ENCODE measurements at places on chromosomes 5 and 9.

- DNase-seq: no peak
These were observed 26.4 kb downstream of the EHMT1 start for GRCh38 chr9:137645211-137645610.

DNA sequence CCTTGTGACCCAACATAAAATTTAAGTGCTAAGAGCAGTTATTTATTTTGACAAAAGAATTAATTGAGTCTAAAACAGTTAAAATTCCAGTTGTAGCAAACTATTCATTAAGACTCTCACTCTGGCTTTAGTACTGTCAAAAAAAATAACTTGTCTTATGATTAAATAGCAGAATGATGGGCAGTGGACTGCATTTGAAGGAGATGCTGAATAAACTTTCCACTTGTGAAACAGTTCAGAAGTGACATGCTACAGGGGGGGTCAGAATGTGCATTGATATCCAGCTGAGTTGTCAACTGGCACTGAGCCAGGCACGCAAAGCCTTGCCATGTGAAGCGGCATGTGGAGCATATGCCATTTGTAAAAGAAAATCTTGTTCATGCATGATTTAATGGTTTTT, 76.0 kb downstream of the FCHO2 start:
- peak; percentile 83 for DNase-seq

GRCh38 chr9:92983984-92984589, 36.8 kb downstream of the FGD3 start:
- DNase-seq: peak; percentile 33

DNA sequence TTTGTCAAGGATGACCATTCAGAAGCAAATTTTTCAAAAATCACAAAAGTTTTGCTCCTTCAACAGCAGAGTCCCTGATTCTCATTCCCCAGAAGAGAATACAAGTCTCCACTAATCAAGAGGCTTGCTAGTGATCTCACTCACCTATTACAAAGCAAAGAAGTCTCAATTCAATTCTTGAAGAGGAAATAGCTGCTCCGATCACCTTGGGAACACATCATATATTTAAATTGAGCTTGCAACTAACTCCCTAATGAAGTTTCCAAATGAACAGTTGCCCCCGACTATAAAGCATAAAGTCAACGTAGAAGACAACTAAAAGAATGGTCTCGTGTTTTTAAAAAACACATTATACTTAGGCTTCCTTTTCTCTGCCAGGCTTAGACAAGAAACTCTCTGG, 1.6 kb downstream of the LIFR start:
- no peak for DNase-seq

- no peak for DNase-seq
These were observed 275.1 kb upstream of the PTGER4 start for GRCh38 chr5:40404613-40405012.

DNA sequence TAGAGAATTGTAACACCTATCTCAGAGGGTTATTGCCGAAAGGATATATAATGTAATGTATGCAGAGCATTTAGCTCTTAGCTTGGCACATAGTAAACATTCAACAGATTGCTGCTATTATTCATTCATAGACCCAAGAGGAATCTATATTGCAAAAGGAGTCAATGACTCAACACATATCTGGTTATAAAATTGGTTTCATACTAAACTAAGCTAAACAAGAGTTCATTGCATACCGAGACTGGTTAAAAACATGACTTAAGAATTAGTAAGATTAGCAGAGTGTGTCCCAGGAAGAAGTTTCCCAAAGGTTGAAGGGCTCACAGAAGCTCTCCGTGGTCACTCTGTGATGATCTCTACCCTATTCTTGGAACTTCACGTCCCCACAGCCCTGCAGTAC, 339.6 kb upstream of the CCNH start:
- peak; percentile 79 for DNase-seq

DNA sequence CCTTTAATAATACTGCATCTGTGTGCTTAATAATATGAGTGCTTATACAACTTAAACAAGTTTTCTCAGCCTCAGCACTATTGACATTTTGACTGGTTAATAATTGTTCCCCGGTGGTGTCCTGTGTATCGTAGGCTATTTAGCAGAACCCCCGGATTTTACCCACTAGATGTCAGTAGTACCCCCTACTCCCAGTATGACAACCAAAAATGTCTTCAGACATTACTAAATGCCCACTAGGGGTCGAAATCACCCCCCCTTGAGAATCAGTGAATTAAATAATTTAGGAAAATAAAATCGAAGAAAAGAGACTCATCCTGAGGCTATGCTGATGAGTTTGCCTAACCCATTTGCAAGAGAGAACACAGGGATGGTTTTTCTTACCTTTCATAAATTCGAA, 166.3 kb downstream of the ATP10B start:
- DNase-seq: peak; percentile 0

GRCh38 chr9:90999425-91000397, 198.1 kb downstream of the SYK start:
- peak; percentile 65 for DNase-seq

DNA sequence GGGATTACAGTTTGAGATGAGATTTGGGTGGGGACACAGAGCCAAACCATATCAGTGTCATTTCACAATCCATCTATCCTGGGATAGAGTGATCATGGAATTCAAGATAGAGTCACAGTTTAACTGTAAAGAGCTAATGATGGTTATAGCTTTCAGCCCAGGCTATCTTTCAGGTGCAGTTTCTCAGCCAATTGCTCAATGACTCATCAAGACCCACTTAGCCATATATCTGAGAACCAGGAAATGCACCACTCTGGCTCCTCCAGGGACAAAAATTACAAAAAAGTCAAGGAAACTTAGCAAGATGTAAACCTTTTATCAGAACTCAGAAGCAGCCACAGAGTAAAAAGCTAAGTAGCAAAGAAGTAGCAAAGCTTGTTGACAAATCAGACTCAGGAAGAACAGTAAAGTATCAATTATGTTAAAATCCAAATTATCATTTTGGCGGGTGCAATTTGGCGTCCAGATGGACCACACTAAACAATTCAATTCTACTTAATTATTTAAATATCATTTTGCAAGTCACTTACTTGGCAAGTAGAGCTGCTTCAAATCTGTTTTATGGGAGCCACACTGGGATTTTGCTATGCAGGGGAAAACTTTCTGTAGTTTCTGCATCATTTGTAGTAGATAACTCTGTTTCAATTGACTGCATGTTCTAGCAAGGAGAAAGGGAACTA, 169.4 kb downstream of the TLE1 start:
- no peak for DNase-seq

DNA sequence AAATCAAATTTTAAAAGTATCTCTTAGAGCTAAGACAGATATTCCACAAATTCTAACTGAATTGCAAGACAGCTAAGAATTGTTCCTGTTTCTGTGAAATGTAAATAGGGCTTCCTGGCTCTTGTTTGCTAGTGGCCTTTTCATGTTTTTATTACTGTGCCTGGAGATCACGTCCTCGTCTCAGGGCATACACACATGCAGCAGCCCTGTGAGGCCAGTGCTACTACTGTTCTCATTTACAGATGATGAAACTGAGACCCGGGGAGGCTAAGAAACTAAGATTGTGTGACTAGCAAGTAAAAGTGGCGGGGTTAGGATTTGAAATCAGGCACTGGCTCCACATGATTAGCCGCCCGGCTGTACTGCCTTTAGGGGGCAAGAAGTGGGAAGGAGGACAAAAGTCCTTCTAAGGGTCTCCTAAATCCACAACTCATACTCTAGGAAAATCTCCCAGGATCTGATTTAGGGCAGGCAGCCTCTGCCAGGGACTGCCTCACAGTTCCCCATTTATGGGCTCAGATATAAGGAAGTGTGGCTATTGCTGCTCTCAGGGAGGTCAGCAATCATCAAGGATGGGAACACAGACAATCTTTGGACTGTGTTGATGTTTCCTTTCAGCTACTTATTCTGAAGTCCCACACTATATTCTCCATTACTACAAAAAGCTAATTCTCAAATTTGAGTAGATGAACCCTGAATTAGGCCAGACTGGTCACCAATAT, 7.9 kb downstream of the PRUNE2 start:
- DNase-seq: no peak

DNA sequence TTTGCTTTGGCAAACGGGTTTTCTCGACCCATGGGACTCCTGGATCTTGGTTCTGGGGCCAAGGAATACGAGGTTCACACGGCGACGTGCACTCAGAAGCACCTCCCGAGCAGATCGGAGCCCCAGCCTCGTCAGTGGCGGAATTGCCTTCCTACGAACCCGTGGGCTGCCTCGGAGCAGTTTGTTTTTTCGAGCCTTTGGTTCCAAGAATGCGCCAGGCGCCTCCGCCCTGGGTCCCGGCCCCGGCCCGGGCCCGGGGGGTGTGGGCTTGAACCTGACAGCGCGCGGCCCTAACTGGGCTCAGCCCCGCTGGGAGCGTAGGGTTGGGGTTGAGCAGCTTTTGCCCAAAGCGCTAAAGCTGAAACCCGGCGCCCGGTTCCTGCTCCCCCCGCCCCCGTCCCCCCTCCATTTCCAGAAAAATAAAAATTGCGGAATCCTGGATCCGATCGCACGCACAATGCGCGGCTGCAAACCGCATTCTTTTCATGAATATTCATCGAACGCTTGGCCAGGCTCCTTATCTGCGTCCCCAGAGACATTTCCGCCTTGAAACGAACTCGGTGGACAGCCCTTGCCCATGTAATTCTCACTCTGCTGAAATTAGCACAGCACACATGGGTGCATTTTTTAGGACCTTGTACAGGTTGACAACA, 1.0 kb downstream of the BASP1 start:
- peak; percentile 83 for DNase-seq

DNA sequence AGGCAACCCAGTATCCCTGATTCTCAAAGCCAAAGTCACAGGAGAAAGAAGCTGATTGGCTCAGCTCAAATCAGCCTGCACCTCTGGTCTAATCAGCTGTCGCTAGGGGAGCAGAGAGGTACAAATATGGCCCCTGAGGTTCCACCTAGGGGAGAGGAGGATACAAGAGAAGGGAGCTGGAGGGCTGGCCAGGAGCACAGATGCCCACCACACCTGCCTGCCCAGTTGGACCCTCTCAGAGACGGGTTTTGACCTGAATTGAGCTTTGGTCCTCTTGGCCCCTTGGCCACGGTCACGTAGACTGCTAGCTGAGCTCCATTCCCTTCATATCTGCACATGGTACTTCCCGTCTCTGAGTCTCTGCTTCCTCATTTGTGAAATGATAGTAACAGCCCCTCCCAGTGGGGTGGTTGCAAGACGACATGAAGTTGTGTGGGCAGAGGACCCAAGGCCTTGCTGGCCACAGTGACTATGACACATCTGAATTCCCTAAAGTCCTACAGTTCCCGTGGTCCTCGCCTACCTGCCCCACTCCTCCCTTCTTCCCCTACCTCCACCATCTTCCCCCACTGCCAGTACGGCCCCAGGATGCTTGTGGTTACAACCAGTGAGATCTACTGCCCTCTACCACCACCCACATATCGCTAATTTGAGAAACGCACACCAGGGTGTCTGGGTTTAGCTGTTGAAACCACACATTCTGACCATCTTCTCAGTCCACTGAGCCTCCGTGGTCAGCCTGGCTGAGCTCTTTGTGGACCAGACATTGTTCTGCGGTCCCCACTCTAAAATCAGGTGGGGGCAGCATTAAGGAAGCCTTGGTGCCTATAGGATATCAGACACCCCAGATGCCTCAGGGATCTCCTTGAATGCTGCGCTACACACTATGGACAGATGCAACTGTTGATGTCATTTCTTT, 60.3 kb upstream of the NEK6 start:
- no peak for DNase-seq

- DNase-seq: peak; percentile 85
These were observed 42.8 kb downstream of the NFIB start for GRCh38 chr9:14271093-14271673.

DNA sequence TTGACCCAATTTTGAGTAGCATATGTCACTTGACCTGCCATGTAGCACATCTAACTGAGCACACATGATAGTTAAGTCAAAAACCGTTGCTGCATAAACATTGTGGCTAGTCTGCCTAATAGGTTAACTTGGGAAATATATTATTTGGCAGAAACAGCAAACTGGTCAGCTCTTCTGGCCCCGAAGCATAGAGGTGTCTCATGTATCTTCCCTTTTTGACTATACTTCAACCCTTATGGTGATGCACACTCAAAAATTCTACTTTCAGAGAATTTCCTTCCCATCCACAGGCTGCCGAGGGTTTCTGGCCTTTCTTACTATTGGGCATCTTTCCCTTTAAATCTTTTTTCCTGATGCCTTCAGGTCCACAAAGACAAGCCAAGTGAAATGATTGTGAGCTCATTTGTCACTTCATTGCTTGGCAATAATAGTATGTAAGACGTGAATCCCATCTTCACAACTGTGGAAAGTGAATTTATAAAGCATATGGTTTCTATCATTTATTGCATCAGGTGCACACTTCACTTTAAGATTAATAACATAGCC, 41.2 kb downstream of the MOCS2 start:
- DNase-seq: peak; percentile 31

DNA sequence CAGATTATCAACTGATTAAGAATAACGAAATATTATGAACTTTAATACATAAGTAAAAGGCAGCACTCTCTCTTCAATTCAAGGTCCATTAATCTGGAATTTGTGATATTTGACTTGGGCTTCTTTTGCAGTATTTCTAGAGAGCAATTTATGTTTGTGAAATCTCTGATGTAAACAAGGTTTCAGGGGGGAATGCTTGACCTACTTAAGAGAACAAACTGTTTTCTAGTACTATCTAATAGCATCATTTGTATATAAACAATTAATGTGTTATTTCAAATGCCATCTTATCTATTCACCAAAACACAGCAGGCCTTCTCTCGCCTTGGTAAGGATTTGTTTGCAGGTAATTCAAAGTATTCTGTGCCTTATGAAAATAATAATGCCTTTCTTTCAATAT, 103.6 kb upstream of the FST start:
- DNase-seq: no peak

- no peak for DNase-seq
These were observed 69.0 kb downstream of the SHC3 start for GRCh38 chr9:89109666-89110065.

DNA sequence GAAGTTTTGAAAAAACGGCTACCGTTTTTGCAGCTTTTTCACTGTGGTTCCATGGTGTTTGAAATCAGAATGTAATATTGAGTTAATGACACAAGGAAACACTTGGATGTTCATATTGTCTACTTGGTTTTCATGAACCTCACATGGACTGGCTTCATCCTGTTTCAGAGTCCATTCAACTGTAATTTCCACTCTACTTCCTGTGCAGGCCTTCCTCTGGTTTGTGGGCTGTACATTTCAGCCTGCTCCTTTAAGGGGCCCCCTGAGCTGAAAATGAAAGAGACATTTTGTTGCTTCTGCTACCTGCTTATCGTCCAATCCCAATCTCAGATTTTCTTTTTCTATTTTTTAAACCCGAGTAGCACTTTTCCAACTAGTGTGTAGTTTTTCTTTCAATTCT, 41.8 kb upstream of the CDKN2B start:
- no peak for DNase-seq

- DNase-seq: no peak
These were observed 368.4 kb downstream of the CDH18 start for GRCh38 chr5:19619571-19619970.

DNA sequence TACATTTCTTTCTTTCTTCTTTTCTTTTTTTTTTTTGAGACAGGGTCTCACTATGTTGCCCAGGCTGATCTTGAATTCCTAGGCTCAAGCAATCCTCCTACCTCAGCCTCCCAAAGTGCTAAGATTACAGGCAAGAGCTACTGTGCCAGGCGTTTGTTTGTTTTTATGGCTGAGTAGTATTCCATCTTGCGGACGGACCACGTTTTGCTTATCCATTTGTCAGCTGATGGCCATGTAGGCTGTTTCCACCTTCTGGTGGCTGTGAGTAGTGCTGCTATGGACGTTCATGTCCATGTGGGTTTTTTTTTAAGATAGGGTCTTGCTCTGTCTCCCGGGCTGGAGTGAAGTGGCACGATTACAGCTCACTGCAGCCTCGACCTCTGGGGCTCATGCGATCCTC, 2.5 kb downstream of the DOK3 start:
- DNase-seq: peak; percentile 34

GRCh38 chr9:74443036-74443750, 53.9 kb upstream of the RORB start:
- DNase-seq: peak; percentile 63
